ENCODE measurements at places on chromosomes 6 and 20.
A peak's percentile ranks its signal among the peaks of the same experiment; 100 is the strongest.

DNA sequence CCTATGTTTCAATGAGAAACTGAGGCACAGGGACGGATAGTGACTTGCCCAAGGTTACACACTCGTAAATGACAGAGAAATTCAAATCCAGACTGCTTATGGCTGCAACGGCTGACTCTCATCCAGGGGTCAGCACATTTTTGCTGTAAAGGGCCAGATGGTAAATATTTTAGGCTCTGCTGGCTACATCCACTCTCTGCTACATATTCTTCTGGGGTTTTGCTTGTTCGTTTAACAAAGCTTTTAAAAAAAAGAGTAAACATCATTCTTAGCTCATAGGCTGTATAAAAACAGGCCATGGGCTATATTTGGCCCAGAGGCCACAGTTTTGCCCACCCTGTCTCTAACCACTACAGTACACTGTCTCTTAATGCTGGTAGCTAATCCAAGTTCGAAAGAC lies 103.4 kb downstream of the PREX1 start:
- DNase-seq, result no peak

- DNase-seq, result no peak
Observed at GRCh38 chr6:139475241-139475640, 100.8 kb upstream of the CITED2 start.

GRCh38 chr6:111672761-111673450 lies 67.2 kb upstream of the TRAF3IP2 start:
- DNase-seq, result no peak

DNA sequence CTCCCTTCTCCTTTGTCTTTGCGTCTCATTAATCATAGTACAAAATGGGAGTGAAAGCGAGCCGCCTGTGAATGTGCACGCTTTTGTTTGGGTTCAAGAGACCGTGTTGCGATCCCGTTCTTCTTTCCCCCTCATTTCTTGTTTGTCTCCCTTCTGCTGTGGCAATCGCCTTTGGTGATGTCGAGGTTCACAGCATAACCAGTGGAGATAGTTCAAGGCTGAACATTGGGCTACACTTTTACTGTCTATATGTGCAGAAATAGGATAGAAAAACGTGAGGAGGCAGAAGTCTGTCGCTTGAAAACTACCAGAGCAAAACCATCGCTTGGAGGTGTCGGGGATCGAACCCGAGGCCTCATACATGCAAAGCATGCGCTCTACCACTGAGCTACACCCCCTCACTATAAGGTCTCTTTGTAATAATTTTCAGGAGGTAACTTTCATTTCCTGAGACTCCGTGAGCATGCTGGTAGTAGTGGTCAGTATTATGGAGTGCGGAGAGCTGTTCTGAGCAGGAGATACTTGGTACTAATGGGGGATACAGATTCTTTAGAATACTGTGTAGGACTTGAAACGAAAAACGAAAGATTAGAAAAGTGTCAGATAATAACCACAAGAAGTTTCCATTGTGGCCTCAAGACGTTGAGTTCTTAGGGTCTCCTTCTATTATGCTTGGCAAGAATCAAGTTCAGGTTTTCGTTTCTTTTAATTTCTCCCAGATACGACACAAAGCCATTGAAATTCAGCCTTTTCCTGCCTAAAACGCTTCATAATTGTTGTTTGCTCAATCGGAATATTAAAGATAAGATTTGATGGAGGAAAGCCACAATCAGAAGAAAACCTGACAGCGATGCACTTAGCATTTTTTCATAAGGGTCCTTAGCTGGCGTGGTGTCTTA lies 106.6 kb downstream of the TRIM27 start:
- peak; percentile 92 for DNase-seq

GRCh38 chr6:18245079-18245478 lies 19.3 kb downstream of the DEK start:
- DNase-seq, result no peak

DNA sequence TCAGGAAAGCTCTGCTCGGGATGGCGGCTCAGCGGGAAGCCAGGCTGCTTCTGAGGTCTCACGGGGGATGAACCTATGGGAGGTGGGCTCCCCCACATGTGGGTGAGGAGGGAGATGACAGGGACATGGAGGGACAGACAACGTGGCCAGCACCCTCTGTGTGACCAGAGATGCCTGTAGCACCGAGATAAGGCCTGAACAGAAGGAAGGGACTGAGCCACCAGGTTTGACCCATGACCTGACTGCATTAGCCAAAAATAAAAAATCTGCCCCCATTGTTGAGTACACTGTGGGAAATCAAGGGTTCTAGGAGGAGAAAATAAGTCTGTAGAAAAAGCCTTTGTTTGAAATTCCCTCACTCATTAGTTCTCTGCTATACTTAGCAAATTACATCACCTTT lies 105.7 kb downstream of the RNASET2 start:
- DNase-seq, result no peak

GRCh38 chr6:30800871-30801270 lies 56.5 kb upstream of the IER3 start:
- no peak for DNase-seq

GRCh38 chr6:170087941-170088581 lies 202.8 kb downstream of the DLL1 start:
- peak; percentile 97 for DNase-seq

DNA sequence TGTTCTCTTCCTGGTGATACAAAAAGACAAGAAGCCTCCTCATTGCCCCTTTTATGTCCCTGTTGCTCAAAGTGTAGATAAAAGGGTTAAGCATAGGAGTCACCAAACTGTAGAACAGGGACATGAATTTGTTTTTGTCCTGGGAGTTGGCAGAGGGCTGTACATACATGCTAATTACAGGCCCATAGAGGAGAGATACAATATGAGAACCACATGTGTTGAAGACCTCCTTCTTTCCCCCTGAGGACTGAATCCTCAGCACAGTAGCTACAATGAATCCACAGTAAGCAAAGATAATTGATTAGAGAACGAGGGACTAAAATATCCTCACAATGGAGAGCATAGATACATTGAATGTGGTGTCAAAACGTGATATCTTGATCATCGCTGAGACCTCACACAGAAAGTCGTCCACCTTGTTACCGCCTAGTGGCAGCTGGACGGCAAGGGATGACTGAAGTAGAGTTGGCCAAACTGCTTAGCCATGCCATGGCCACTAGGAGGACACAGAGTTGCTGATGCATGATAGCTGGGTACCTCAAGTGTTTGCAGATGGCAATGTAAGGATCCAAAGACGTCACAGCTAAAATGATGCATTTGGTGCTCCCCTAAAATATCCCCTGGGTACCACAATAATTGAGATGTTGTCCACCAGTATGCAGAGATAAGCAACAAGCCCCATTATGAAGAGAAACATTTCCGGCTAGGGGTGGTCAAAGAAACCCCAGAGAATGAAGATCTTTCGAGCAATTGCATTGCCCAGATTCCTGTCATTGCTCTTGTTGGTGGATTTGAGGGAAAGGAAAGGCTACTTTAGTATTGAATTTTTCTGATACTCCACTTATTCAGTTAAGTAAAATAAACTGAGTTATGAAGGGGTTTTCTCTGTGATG lies 15.0 kb downstream of the OR2B3 start:
- peak; percentile 56 for DNase-seq

DNA sequence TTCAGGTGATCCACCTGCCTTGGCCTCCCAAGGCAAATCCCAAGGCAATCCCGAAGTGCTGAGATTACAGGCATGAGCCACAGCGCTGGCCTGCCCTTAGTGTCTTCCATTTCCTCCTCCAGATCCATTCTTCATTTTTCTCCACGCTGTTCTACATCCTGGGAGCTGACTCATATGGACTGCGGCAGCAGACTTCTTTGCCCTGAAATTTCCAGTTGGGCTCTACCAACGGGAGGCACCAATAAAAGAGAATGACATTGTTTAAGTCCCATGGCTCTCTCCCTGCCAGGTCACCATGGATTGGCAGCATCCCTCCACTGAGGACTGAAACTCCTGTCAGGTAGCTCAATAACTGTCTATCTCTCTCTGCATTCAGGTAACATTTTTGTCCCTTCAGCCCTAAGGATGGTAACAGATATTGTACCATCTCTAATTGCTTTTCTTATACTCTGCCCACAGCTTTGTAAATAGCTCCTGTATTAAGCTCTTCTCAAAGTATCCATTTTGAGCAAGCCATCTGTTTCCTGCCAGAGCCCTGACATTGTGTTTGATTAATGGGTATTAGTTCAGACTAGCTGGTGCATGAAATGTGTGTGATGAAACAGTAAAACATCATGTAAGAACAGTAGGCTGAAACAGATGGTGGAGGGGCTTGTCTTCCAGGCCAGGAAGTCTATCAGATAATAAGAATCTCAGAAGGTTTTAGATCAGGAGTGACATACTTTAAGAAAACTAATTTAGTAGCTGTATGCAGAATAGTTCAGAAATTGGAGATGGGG lies 3.6 kb downstream of the TBCC start:
- DNase-seq, result peak; percentile 27

DNA sequence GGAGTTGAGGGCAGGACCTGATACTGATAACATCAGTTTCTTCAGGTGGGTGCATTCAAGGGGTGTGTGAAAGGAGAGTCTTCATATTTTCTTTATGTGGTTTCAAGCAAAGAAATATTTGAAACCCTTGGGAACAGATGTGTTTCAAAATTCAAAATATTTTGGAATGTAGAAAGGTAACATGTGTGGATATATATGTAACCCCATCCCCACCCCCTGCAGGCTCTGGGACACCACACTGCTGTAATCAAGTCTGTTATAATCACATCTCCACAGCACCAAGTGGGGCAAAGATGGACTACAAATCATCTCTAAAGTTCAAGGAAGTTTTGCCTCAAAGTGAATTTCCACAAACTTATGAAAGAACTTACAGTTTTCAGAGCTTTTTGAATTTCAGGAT lies 41.1 kb downstream of the CLIC5 start:
- no peak for DNase-seq

GRCh38 chr6:112640891-112641290 lies 293.8 kb downstream of the RFPL4B start:
- no peak for DNase-seq

DNA sequence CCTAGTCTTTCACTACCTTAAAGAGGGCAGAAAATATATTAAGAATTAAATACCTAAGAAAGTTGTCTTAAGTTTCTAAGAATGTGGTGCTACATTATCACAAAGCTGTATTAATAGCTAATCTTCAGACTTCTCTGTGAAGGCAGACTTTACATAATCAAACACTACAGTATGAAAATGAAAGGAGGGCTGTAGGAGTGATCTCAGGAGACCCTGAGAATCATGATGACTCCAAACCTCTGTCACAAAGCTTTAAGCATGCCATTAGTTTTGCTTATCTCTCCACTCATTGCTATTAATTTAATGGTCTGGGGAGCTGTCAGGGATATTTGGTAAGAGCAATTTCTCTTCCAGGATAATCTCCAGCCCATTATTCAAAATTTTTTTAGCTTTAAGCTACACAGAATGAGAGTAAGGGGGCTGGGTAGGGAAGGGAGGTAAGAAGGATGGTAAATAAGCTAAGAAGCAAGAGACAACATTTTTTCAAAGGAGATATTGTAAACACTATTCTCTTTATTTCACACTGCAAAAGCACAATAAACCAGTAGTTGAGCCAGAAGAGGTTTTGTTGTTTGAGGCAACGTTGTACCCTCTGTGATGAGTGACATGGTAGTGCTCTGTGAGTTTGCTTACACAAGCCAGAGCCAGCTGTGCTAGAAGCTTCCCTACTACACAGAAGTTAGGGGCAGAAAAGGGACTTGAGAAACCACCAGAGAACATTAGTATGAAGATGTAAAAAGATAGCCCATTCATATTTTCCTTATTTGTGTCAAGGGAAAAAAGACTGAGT lies 258.8 kb downstream of the GMDS start:
- no peak for DNase-seq

GRCh38 chr6:135600931-135601330 lies 103.4 kb upstream of the AHI1 start:
- DNase-seq, result no peak

DNA sequence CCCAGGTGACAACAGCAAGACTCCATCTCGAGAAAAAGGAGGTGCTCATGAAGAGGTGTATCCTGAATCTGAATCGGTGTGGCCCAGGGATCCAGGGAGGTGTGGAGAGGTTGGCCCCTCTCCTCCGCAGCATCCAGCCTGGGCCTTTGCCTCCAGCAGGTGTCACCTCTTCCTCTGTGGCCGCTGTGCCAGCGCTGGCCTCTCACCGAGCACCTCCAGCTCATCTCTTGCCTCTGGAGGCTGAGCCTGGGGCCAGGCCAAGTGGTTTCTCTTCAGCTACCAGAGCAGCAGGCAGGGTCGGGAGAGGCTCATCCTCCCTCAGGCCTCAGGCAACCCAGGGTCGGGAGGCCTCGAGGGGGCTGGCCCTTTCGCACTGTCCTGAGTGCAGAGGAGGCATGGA lies 1.2 kb upstream of the COL20A1 start:
- no peak for DNase-seq

GRCh38 chr20:38034108-38034649 lies 633 bp downstream of the RPRD1B start:
- peak; percentile 19 for DNase-seq

DNA sequence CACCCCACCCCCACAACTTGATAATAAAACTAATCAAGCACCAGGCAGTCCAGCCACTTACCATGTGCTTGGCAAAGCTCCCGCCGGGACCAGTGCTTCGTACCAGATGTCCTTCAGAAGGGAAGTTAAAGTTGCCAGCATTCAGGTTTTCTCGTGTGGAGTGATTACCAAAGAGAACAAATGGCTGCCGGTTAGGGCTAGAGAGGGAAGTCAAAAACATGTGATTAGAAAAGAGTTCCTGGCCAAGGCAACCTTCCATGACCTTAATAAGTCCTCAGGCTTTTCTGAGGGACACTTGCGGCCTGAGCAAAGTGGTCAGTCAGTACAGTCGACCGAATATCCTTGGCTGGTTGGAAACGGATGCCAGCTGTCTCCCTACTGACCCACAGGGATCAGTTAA lies 67.0 kb downstream of the DNAAF9 start:
- DNase-seq, result no peak

GRCh38 chr6:36353411-36353915 lies 16.8 kb upstream of the BNIP5 start:
- no peak for DNase-seq

GRCh38 chr6:130365166-130366106 lies at the start of gene TMEM200A:
TMEM200A (plus strand) TSS chr6:130366017; CDS start chr6:130440423, 74,406 bp downstream.
- no peak for DNase-seq

DNA sequence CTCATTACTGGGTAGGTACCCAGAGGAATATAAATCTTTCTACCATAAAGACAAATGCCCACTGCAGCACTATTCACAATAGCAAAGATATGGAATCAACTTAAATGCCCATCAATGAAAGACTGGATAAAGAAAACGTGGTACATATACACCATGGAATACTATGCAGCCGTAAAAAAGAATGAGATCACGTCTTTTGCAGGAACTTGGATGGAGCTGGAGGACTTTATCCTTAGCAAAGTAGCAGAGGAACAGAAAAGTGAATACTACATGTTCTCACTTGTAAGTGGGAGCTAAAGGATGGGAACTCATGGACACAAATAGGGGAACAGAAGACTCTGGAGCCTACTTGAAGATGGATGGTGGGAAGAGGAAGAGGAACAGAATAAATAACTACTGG lies 119.7 kb downstream of the EPHA7 start:
- no peak for DNase-seq
